ENCODE measurements at places on chromosomes 2 and 18.

GRCh38 chr2:28583899-28584553 lies 88.2 kb downstream of the PLB1 start:
- DNase-seq = no peak

- DNase-seq = no peak
These were observed 20.8 kb downstream of the LHCGR start for GRCh38 chr2:48734576-48735303.

DNA sequence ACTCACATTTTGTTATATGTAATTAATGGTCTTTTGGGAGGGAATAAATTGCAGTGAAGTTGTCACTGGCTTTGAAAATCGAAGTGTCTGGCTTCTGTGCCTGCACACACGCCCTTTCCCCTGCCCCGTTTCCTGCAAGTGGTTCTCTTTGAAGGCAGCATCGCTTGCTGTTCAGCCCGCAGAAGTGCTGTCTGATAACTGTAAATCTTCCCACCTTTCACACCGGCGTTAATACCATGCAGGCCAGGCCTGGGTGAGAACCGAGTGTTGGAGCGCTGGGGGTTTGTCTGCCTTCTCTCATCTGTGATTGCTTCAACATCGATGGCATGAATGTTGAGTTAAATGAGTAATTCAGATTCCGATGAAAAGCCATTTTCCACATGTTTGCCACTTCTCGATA lies 37.9 kb upstream of the RPL31 start:
- no peak for DNase-seq

DNA sequence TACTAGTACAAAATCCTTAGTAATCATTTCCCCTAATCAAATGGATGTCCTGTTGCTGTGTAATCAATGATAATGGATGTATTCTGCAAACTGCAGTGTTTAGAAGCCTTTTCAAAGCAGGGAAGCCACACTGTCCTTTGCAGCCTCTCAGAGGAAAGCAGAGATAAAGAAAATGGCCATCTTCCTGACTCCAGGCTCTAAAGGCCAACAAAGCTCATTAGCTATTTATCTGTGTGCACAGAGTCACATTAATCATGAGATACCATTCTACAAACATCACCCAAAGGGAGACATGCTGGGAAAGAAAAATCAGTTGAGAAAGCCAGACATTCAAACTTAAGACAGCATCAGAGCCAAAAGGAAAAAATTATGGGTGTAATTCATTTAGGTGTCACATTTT lies 165.0 kb downstream of the RAD51AP2 start:
- DNase-seq = no peak

- DNase-seq = no peak
These were observed 69.4 kb upstream of the SH3RF3 start for GRCh38 chr2:109059474-109060165.

DNA sequence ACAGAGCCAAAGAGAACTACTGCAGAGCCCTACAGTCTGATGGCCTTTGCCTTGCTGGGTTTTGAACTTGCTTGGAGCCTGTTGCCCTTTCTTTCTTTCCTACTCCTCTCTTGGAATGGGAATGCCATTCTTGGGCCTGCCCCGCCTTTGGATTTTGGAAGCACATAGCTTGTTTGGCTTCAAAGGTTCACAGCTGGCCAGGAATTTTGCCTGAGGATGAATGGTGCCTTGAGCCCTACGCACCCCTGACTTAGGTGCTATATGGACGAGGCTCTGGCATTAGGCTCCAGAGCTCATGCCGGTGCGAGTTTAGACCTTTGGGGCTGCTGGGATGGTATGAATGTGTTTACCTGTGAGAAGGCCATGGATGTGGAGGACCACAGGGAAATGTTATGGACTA lies 663.3 kb upstream of the HS6ST1 start:
- no peak for DNase-seq

- DNase-seq = peak; percentile 28
These were observed 25.3 kb upstream of the MFSD6 start for GRCh38 chr2:190382851-190383250.

- no peak for DNase-seq
These were observed 47.0 kb upstream of the MAP3K20 start for GRCh38 chr2:173028671-173029070.

- no peak for DNase-seq
These were observed 10.3 kb downstream of the SLC14A2 start for GRCh38 chr18:45625596-45625995.

- DNase-seq = no peak
These were observed 3.4 kb downstream of the SRBD1 start for GRCh38 chr2:45607701-45608100.

DNA sequence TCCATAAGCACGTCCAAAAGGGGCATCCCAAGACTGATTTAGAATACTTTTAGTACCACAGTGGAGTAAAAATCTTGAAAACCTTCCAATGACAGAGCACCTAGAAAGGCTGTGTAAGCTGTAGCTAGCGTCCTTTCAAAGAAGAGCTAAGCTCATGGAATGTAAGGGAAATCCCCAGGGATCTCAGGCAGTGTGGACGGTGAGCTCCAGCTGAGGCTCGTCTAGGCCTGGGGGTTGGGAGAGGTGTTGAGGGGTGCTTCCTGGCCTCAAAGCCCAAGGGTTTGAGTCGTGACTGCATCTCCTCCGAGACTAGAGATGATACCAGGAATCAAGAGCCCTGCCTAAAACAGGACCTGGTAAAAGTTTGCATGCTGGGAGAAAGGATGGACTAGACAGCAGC lies 7.6 kb downstream of the CTIF start:
- no peak for DNase-seq

DNA sequence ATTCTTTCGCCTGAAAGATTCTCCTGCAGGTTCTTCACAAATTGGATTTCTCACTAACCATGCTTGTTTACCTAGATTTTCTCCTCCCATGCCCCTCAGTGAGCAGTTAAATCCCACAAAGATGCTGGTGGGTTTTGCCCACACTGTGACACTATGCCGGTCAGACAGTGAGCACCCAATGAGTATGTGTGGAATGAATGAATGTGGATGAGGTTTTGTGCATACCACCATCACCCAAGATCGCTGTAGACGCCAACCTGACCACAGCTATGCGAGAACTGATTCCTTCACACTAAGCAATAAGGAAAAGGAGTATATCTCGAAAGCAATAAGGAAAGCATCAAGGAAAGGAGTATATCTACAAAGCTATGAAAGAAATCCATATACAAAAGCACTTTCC lies 116.7 kb downstream of the PID1 start:
- no peak for DNase-seq
